ENCODE measurements at places on chromosomes 12 and 14.

GRCh38 chr12:13471471-13471870 is 274.9 kb downstream of the EMP1 start:
- no peak for DNase-seq

DNA sequence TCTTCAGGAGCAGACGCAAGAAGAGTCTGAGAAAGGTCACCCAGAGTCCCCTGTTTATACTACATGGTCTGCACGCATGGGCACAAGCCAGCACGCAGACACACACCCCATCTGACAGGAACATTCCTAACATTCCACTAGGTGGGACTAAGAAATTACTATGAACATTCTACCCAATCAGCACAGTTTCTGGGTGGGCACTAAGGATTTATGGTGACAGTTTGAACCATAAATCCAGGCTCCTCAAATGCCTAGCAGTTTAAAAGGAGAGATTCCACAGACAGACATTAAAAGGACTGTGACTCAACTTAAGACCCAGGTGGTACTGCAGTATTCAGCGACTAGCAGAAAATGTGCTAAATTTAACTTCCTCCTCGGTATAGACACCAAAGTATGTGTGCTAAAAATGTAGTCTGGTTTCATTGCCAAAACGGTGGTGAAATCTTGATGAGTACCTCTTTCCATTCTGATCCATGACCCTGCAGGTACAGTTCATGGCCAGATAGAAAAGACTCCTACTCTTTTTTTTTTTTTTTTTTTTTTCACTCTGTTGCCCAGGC is 16.2 kb downstream of the ABHD4 start:
- DNase-seq: no peak

- DNase-seq: no peak
Measured at GRCh38 chr12:97960741-97961608, 498.4 kb downstream of the RMST start.

DNA sequence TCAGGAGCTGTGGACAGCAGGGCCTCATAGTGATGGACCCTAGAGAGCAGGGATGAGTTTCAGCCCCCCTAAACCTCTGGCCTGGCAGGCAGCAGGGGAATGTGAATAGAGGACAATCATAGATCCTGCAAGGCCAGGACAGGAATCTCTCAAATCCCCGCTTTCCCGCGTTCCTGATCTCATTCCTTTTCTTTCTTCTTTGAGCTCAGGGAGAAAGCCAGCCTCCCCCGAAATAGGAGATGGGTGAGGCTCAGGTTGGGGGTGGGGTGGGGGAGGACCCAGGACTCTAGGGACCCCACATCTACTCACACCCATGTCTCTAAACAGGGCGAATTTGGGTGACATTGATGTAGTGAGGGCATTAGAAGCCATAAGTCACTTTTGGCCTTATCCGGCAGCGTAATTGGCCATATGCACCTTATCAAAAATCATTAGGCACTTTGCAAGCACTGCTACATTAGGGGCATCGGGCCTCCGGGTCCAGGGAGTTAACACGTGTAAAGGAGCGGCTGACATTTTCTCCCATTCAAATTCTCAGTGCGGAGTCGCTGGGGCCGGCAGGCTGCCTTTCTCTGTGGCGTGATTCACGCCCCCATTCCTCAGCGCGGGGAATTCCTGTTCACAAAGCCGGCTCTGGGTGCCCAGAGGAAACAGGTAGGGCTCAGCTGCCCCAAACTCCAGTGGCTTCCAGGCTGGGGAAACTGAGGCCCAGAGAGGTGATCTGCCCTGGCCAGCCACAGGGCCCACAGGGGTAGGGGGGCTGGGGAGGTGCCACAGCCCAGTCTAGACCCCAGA is 1.5 kb downstream of the LHX5 start:
- DNase-seq: no peak

DNA sequence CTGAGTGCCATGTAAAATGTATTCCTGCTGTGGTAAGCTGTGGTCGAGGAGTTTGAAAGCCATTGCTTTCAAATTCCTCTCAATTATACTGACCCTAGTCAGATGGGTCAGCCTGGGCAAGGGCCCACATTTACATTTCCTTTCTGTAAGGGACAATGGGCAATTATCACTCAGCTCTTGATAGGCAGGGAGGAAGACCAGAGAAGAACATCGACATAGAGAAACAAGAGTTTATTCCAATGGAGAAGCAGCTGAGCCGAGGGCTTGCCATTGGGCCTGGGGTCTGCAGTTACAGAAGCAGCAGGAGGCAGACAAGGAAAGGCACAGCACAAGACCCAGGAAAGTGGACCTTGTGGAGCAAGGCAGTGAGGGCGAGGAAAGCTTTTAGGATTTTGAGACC is 9.7 kb downstream of the NRIP2 start:
- no peak for DNase-seq

All from CD8-positive, alpha-beta T cell (primary cell).